ENCODE measurements at places on chromosomes 13 and 19.

GRCh38 chr13:40272776-40273139, 393.7 kb downstream of the FOXO1 start:
- DNase-seq: no peak

- no peak for DNase-seq
These were observed 25.2 kb downstream of the MCF2L start for GRCh38 chr13:112994084-112994780.

DNA sequence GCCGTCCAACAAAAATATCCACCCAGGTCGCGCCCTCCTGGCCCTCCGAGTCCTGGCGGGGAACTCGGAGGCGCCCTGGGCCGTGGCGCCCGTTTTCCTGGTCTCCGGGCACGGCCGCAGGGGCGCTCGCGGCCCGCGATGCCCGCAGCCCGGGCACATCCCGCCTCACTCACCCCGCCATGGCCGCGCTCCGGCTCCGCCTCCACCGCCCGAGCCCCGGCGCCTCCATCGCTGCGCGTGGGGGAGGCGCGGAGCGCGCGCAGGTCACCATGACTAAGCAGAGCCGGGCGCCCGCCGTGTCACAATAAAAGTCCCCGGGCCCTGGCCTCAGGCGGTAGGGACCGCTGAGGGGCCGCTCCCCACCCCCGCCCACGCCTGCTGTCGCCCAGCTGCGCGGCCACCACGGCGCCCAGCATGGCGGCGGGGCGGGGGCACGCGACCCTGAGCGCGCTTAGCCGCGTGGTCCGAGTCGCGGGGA, 593 bp downstream of the KEAP1 start:
- DNase-seq: peak; percentile 72

- no peak for DNase-seq
These were observed 582.6 kb downstream of the SLITRK6 start for GRCh38 chr13:85216576-85216975.

DNA sequence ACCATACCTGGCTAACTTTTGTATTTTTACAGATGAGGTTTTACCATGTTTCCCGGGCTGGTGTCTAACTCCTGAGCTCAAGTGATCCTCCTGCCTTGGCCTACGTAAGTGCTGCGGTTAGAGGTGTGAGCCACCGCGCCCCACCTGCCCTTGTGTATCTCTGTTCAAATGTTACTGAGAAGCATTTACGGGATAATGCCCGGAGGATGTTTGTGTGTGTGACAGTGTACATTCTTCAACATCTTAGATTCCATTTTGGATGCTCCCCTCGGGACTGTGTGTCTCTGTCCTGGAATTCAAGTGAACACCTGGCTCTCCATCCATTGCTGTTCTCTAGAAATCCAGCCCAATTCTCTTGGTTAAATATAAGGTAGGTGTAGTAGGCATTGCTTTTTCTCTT, 93.7 kb downstream of the NLRP12 start:
- DNase-seq: no peak

- DNase-seq: no peak
These were observed 13.1 kb upstream of the MZF1 start for GRCh38 chr19:58586133-58586765.

DNA sequence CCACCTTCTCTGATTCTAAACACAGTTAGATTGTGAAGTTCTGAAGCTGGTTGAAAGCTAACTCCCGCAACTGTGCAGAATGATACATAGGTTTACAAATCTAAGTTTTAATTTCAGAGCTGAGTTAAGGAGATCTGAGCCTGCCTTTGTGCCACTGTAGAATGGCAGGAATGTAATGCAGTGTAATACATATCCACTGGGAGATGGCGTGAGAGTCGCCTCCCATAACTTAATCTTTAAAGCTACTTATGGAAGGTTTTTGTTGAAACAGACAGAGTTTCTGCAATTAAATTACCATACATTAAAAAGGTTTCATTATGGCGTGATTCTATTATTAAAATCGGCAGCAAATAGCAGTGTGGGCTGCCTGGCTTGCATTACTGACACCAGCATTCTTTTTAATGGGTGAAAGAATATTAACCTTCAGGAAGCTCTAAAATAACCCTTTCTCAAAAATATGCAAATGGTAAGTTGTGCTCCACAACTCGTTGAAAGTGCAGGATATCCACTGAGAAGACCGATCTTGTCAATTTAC, 257.4 kb downstream of the OLFM4 start:
- no peak for DNase-seq

DNA sequence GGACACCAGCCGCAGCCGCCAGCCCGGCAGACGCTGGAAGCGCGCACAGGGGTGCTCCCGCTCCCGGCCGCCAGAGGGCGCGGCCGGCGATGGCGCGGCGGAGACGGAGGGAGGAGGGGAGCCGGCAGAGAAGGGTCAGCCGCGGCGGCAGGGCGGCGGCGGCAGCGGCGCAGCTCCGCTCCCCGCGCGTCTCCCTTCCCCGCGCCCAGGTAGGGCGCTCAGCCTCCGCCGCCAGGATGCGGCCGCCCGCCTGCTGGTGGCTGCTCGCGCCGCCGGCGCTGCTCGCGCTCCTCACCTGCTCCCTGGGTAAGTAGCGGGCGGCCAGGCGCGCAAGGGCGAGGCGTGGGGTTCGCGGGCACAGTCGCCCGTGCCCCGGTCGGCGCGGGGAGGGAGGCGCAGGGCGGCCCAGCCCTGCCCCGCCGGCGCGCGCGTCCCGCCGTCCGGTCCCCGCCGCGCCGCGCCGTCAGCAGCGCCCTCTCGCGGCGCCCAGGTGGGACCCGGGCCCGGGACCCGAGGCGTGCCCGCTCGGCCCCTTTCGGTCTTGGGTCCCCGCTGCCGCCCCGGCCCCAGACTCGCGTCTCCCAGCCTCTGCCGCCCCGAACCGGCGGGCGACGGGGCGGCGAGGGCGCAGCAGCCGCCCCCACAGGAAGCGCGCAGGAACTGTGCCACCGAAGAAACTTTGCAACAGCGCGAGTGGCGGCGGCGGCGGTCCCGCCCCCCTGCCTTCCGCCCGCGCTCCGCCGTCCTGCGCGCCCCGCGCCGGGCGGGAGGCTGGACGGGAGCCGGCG, at the start of gene B3GLCT:
Gene B3GLCT, plus strand, starts transcription at position 127 of the 788 bp plus-strand sequence. Its CDS starts 110 bp downstream, at position 237.
- DNase-seq: no peak

DNA sequence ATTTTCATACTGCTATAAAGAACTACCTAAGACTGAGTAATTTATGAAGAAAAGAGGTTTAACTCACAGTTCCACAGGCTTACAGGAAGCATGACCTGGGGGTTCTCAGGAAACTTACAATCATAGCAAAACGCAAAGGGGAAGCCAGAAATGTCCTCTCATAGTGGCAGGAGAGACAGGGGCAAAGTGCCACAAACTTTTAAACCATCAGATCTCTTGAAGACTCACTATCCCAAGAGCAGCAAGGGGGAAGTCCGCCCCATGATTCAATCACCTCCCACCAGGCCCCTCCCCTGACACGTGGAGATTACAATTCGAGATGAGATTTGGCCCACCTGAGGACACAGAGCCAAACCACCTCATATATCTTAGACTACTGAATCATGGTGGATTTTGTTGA, 198.7 kb downstream of the KCTD12 start:
- no peak for DNase-seq

GRCh38 chr13:110403721-110404120, 96.6 kb downstream of the COL4A2 start:
- DNase-seq: no peak

GRCh38 chr13:29743201-29743786, 107.1 kb downstream of the UBL3 start:
- no peak for DNase-seq

- no peak for DNase-seq
These were observed 515 bp upstream of the EFNA2 start for GRCh38 chr19:1284979-1285736.

DNA sequence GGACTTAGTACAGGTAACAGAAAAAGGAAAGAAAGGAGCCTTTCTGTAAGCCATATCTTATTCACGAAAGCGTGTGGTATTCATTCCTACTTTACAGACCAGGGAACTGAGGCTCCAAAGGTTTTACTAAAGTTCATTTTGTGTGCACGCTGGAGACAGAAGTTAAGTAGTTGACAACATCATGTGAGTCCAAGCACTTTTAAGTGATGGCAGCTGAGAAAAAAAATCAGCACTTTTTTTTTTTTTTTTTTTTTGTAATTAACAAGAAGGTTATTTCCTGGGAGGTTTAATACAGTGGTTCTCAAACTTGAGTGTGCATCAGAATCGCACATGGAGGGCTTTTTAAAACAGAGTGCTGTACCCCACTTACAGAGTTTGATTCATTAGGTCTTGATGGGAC, 2.0 kb downstream of the DNAJC3 start:
- no peak for DNase-seq

DNA sequence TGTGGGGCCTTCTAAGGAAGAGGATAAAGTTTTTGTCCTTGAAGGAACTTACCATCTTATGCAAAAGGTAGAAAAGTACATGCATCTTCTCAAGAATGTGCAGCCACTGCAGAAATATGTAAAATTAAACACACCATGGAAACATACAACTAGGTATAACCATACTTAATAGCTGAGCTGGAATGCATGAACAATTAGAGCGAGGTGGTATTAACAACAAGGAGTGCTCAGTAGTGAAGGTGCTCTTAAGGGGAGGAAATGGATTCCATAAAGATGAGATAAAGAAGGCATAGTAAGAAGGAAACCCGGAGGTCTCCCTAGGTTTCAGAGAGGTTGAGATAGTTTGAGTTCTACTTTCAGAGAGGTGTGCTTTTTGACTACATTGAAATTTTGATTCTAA, 415.9 kb downstream of the NDFIP2 start:
- DNase-seq: no peak

DNA sequence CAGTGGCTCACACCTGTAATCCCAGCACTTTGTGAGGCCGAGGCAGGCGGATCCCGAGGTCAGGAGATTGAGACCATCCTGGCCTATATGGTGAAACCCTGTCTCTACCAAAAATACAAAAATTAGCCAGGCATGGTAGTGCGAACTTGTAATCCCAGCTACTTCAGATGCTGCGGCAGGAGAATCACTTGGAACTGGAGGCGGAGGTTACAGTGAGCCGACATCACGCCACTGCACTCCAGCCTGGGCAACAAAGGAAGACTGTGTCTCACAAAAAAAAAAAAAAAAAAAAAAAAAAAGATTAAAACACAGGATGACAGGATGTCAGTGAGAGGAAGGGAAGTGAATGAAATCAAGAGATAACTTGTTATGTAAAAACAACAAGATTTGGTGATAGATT, 1158.5 kb downstream of the PCDH9 start:
- no peak for DNase-seq

DNA sequence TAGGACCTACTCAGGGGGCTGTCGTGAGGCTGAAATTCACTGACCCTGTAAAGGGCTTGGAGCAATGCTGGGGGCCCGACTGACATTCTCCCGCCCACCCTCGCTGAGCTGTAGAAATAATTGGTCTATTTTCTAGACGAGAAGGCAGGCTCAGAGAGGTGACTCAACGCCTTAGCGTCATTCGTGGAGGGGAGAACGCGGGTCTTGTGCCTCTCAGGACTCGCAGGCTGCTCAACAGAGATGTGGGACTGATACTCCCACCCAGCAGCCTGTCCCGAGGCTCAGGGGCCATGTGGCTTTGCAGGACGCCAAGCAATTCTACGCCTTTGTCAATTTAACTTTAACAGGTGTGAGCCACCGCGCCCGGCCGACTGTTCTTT, 23.6 kb upstream of the ASPDH start:
- no peak for DNase-seq

GRCh38 chr13:78409172-78409571, 194.2 kb downstream of the POU4F1 start:
- no peak for DNase-seq

DNA sequence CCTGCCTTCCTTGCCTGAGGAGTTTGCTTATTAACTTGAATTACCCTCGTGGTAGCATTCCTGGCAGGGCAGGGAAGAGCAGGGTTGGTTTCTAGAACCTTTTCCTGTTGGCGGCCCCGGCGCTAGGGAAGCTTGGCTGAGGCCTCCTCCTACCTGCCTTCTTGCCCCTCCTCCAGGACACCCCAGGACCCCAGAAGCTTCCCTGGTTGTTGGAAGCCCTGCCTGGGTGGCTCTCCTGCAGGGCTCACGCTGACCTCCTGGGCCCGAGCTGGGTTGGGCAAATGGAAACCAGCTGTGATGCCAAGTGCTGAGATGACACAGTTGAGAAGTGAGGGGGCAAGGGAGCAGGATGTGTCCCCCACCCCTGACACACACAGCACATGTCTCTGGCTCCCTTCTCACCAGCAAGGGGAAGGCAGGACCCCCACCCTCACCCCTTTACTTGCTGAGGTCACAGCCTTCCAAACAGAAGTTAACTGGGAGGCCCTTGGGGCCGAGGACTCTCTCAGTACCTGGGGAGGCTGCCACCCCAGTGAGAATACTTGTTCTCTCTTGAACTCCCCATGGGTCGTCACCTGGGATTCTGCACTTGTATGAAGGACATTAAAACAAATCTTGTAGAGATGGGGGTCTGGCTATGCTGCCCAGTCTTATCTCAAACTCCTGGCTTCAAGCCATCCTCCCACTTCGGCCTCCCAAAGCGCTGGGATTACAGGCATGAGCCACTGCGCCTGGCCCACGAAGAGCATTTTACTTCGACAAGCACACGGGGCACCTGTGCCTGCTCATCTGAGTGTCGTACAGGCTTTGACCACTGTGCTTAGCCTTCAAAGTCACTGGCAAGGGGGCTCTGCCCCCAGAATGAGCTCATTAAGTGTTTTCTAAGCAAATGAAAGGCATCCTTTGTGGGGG, 10.5 kb downstream of the CEBPA start:
- DNase-seq: no peak

GRCh38 chr19:33763633-33764371, 32.9 kb upstream of the KCTD15 start:
- DNase-seq: no peak

All from NCI-H1694 (cell line).